ENCODE measurements at places on chromosomes 2 and 18.

DNA sequence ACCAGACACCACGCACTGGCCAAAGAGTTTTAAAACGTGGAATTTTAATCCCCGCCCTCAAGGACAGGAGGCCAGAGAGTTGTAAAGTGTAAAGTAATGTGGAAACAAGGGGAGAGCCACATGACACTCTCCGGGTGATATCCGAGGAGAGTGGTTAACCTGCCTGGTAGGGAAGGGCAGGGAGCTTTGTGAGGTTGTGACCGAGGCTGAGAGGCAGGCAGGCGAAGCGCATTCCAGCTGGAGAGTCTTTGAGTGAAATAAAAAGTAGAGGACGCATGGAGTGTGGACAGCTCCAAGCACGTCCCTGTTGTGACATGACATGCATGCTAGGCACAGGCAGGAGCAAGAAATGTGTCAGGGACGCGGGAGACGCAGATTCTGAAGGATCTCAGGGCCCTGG is 539.5 kb downstream of the RNF144A start:
- no peak for DNase-seq

DNA sequence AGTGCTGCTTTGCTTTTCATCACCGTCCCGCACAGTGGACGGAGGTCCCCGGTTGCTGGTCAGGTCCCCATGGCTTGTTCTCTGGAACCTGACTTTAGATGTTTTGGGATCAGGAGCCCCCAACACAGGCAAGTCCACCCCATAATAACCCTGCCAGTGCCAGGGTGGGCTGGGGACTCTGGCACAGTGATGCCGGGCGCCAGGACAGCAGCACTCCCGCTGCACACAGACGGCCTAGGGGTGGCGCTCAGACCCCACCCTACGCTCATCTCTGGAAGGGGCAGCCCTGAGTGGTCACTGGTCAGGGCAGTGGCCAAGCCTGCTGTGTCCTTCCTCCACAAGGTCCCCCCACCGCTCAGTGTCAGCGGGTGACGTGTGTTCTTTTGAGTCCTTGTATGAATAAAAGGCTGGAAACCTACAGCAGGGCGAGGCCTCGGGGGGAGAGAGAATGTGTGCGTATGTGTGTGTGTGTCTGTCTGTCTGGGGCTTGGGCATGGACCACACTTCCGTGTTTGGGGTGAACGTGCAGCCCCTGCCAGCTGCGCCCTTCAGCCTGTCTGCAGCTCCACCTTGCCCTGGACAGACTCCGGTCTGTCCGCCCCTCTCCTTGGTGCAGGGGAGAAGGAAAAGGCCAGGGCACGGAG is 32.3 kb downstream of the GPC1 start:
- DNase-seq, result peak; percentile 7

- DNase-seq, result peak; percentile 51
Measured at GRCh38 chr2:43127208-43127940, 99.0 kb downstream of the ZFP36L2 start.

DNA sequence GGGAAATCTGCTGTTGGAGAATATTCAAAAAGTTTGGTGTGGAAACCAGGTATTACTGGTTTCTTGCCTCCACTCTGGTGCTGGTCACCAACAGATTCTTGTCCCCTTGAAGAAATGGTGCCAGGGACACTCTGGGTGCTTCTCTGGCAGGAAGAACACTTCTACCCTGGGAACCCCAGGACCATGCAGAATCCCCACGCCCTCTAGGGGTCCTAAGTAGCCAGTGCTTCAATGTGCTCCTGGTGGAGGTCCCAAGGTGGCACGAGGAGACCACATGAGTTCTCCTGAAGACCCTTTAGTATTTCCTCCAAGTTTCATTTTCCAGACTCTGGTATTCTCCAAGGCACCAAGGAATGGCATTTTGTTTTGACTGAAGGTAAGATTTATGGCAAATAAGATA is 380.6 kb downstream of the TSN start:
- DNase-seq, result peak; percentile 18

- DNase-seq, result no peak
Measured at GRCh38 chr2:207313947-207314346, 148.2 kb upstream of the KLF7 start.

DNA sequence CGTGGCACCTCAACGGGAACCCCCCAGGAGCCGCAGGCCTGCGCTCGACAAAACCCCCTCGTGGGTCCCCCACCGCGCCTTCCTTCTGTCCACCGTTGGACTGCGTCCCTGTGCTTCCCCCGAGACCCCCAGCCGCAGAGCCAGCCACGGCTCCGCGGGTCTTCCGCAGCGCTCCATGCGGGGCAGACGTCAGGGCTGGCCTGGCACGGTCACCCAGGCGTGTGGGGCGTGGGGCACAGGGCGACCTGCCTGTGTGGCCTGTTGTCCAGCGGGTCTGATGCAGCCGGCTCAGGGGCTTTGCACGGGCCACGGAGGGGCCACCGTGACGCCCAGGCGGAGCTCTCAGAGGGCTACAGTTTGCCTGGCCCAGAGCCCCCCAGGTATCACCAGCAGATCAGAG is 11.0 kb downstream of the NFATC1 start:
- no peak for DNase-seq

GRCh38 chr2:207255565-207256470 is 90.1 kb upstream of the KLF7 start:
- peak; percentile 68 for DNase-seq

- DNase-seq, result no peak
Measured at GRCh38 chr18:7464245-7464966, 102.7 kb upstream of the PTPRM start.

GRCh38 chr2:123717636-123718334 is 307.3 kb upstream of the CNTNAP5 start:
- peak; percentile 15 for DNase-seq

GRCh38 chr2:11419781-11420180 is 46.2 kb downstream of the E2F6 start:
- DNase-seq, result no peak

GRCh38 chr18:37532917-37533316 is 32.7 kb downstream of the CELF4 start:
- DNase-seq, result no peak

- DNase-seq, result peak; percentile 59
Measured at GRCh38 chr2:120809609-120810440, 74.2 kb downstream of the GLI2 start.

Measured in BE2C (cell line).